GM23338 (cell line): ENCODE measurements at places on chromosomes 3 and 15.

DNA sequence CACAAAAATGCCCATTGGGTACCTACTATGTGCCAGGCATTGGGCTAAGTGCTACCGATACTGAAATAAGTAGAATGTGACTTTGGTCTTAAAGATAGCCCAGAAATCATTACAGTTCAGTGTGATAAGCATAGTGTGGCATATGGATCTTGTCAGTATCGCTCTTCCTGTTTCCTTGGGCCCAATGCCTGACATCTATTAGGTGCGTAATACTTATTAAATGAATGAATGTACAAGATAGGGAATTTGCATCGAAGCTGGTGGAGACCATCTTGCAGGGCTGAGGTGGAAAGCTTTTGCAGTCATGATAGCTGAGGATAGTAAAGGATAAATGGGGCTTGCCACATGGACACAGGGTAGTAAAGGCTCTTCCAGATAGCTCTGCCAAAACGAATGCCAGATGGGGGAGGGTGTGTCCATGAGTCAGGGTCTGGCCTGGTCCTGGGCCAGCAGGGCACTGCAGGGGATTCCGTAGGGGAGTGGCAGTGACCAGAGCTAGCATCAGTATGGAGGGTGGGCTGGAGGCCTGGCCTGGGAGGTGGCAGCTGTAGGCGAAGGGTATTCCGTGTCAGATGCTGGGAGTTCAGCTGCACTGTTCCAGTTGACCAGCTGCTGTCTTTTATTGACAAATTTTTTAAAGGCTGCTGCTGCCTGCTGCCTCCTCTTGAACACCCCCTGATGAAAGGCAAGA is 23.5 kb downstream of the TSEN2 start:
- DNase-seq, result no peak

- peak; percentile 72 for DNase-seq
Observed at GRCh38 chr15:93088200-93088980, 621 bp downstream of the RGMA start.

DNA sequence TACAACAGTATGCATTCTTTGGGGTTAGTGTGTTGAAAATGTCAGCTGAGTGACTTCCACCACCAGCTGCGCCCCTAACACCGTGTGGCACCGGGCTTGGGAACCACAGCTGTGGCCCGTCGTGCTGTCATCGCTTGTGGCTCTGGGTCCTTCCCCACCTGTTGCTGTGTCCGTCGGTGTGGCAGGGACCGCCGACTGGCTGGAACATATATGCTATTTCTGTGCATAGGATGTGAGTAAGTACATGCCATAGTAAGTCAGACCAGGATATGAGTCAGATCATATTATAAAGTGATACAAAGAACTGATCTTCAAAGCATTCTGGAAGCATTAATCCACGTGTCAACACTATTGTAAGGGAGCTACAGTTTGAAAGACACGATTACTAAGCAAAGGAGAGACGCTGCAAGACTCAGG is 31.9 kb downstream of the EHD4 start:
- no peak for DNase-seq

DNA sequence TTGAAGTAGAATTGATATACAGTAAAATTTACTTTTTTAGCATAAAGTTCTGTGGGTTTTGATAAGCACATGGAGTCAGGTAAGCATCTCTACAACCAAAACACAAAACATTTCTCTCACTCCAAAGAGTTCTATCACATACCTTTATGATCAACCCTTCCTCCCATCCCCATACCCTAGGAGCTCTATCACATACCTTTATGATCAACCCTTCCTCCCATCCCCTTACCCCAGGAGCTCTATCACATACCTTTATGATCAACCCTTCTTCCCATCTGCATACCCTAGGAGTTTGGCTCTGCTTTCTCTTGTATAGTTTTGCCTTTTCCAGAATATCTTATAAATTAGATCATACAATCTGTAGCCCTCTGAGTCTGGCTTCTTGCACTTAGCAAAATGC is 315.1 kb downstream of the ROBO2 start:
- DNase-seq, result no peak

- no peak for DNase-seq
Observed at GRCh38 chr15:75203908-75204263, 2.2 kb downstream of the C15orf39 start.

- peak; percentile 89 for DNase-seq
Observed at GRCh38 chr3:186826976-186827857, 15.3 kb upstream of the ADIPOQ start.

DNA sequence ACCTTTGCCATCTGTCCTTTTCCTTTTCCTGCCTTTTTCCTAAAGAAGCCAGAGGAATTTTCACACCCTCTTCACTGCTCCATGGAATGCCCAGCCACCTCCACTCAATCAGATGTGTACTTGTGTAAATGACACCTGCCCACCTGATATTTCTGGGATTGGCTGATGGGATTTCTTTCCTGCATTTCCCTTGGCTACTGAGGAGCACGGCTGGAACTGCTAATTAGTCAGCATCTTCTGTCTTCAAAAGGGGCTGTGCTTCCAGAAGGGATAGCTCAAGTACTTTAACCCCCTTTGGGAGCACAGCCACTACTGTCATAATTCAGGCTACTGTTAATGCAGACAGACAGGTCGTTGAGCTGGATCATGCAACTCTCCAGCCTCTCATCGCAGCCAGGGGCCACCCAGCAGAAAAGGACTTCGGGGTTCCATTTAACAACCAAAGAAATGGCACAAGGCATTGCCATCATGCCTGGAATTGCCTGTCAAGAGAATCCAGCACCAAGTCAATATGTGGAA is 38.6 kb downstream of the MGLL start:
- no peak for DNase-seq

DNA sequence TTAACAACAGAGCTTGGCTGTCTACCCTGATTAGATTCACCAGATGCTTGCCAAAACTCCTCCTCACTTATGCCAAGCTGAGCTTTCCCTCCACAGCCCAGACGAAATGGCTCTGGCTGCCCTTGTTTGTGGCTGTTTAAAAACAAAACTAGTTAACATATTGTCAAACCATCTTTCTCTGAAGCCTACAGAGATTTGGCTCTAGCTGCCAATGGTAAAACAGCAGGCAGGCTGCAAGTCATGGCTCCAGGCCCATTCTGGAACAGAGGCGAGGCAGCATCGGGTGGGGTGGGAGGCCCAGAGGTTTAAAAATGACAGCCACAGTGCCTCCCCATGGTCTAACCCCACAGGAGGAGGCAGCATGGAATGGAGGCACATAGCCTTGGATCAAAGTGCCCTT is 75.9 kb downstream of the SCN5A start:
- DNase-seq, result no peak

DNA sequence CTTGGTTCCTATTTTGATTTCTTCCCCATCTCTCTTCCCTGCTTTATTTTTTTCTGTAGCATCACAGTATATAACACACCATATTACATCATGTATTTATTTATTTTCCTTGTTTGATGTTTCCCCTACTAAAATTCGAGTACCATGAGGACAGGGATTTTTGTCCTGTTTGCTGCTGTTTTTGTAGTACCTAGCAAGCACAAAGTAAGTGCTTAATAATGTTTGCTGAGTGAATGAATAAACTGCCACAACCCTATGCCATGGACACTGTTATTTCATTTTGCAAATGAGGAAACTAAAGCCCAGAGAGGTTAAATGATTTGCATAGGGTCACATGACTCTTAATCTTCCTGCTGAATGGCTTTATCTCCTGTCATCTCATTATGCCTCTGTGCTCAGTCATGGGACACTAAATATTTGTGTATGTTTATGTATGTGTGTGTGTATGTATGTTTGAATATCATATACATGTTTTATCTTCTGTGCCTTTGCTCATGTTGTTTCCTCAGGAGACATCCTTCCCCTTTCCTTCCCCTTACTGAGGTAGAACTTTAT is 26.1 kb upstream of the MGA start:
- DNase-seq, result no peak

DNA sequence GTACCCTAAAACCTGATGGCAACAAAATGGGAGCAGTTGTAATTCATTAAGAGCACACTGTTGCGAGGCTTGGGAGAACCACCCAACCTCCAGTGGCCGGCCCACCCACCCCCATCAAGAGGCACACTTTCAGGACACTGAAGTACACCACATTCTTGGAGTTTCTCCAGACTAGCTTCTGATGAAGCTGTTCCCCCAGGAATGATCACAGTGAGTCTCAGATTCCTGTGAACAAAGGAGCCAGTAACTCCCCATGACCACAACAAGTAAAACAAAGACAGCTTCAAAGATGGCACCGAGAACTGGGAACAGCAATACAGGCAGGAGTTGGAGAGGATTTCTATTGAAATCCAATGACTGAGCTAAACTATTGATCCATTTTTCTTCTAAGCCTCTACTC is 126.0 kb downstream of the ST8SIA2 start:
- DNase-seq, result no peak

DNA sequence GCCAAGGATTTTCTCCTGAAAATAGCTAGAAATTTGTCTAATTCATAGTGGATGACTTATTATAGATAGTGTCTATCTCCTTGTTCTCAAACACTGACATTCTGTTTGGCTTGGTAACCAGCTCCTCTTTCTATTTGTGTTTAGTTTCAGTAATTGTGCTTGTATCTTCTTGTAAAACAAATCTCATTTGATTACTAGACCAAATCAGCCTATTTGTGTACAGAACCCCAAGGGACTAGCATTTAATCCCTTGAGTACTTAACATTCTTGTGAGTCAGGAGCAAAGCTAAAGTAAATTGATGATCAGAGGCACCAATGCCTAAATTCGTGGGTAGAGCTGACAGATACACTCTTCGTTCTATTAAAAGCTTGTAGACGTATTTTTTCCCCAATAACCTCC is 306.5 kb upstream of the SLITRK3 start:
- no peak for DNase-seq

DNA sequence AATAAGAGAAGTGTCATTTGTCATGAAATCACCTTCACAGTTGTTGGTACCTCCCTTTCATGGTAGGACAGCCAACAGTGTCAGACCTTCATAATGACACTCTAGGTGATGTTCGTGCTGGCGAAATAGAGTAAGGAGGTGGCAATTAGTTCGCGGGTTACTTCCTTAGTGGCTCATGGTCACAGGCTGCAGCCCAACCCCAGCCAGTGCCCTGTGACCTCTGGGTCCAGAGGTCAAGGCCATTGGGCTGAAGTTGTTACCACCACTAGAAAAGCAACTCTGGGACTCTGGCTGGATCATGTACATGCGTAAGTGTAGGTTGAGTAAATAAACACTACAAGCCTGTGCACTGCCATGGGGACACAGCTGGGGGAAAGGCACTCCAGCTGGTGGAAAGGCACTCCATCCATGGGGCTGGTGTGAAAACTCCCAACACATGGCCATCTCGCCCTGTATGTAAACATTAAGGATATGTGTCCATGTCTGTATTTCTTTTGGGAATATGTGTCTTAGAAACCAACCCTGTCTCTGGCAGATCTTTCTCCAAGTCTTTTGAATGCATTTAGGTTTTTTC is 106.7 kb downstream of the RYK start:
- no peak for DNase-seq

GRCh38 chr15:40282869-40283614 is at the start of gene ANKRD63:
TSS of gene ANKRD63 (minus strand) at chr15:40283064. CDS start at chr15:40282586, 478 bp downstream.
- peak; percentile 48 for DNase-seq

- DNase-seq, result peak; percentile 51
Observed at GRCh38 chr3:23923786-23924185, 6.9 kb downstream of the RPL15 start.

DNA sequence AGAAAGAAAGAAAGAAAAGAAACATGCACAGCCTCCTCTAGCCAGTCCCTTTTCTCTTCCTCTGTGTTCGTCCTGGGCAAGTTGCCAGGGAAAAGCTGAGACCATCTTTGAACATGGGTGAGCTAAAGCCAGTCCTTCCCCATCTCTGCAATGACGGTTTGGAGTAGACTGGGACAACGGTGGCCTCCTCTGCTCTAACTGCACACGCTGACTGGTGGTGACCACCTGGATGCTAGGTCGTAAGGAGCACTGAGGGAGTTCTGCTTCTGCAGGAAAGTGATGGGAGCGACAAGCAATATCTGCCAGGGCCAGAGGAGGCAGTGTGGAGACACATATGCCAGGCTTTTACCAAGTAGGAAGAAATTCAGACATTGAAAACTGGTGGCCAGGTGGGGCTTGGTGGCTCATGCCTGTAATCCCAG is 111.7 kb downstream of the NUP210 start:
- peak; percentile 90 for DNase-seq

GRCh38 chr3:124019291-124019690 is 27.4 kb upstream of the ROPN1 start:
- DNase-seq, result no peak

DNA sequence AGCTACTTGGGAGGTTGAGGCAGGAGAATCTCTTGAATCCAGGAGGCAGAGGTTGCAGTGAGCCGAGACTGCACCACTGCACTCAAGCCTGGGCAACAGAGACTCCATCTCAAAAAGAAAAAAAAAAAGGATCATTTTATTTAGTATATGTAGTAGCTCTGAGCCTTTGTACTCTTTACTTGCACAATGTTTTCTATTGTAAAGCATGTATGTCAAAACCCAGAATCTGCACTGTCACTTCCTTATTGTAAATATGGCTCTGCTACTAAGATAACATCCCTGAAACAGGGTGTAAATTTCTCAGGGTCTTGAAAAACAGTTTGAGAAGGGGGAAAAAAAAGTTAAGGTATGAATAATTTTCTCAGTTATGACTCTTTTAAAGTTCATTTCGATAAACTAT is 35.1 kb downstream of the SLMAP start:
- DNase-seq, result no peak

DNA sequence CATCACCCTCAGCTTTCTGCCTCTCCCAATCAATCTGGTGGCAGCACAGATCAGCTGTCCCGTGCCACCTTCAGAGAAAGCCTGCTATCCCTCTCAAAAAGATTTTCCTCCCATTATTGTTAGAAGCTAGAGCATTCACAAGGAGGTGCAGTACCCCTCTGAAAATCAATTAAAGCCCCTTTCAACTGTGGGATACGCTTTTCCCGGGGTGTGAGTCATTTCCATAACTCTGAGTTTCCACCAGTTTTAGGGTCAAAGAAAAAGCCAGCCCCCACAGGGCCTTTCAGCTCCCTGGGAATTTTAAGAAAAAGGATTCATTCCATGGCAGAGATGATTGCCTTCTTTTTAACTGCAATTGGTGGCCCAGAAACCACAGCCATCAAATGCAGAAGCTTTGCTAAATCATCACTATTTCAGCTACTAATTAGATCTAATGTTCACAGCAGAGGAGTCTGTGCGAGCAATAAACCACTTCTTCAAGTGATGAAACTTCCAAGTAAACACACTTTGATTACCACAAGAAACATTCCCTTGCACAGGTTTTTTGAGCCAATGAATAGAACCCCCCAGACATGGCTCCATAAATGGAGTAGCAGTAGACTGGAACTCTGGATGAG is 270.0 kb upstream of the TPRG1 start:
- DNase-seq, result no peak

GRCh38 chr15:67188551-67189218 is 65.8 kb downstream of the AAGAB start:
- DNase-seq, result no peak

DNA sequence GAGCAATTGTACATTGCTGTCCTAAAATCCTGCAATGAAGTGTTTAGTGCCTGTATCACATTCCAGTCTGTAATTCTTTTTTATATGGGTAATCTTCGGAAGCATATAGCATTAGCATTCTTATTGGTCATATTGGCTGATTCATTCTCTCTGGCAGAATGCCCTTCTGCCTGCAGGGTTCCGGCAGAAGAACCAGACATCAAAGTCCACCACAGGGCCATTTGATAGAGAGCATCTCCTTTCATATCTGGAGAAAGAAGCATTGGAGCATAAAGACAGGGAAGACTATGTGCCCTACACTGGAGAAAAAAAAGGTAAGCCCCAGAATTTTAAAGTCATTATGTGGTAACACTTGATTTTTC is 39.6 kb downstream of the TMOD3 start:
- no peak for DNase-seq

- DNase-seq, result no peak
Observed at GRCh38 chr3:195113536-195114425, 157.2 kb downstream of the XXYLT1 start.
